ENCODE measurements at places on chromosomes 7 and 10.
A peak's percentile ranks its signal among the peaks of the same experiment; 100 is the strongest.

- no peak overlapping the region for H3K4me3 ChIP-seq
- H3K27me3 ChIP-seq: peaks cover 15% of the 10 kb centered on the region
Measured at GRCh38 chr7:94303695-94304094, 91.0 kb upstream of the COL1A2 start.

DNA sequence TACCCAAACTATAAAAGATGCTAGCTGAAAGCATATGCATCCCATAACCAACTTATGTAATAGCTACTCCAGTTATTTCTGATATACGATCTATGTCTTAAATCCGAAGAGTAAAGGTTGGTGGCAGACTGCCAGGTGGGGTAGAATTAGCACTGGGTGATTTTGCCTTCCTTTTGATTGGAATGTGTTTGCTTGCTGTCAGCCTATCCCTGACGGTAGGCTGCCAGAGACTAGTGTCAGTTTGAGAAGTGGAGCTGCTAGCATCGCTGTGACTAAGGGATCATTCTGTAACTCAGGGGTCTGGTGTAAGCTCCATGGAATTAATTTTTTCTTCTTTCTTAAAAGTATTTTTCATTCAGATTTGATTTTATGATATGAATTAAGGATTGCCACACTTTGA, 9.5 kb upstream of the SEM1 start:
- no peak overlapping the region for H3K4me3 ChIP-seq
- no peak overlapping the region for H3K27ac ChIP-seq
- H3K36me3 ChIP-seq: peaks cover 1% of the 10 kb centered on the region
- no peaks in the 10 kb centered on the region for H3K4me1 ChIP-seq
- H3K27me3 ChIP-seq: peaks cover 49% of the 10 kb centered on the region

- H3K27me3 ChIP-seq: no peaks in the 10 kb centered on the region
- DNase-seq: no peak
- H3K36me3 ChIP-seq: peaks cover 3% of the 10 kb centered on the region
Measured at GRCh38 chr7:47951374-47951773, 3.1 kb upstream of the PKD1L1 start.

GRCh38 chr10:6035101-6035834, 26.9 kb downstream of the IL2RA start:
- H3K36me3 ChIP-seq: peaks cover 84% of the 10 kb centered on the region
- no peaks in the 10 kb centered on the region for H3K27me3 ChIP-seq
- no peak for DNase-seq
- H3K4me1 ChIP-seq: peaks cover 85% of the 10 kb centered on the region
- no peak overlapping the region for H3K27ac ChIP-seq

DNA sequence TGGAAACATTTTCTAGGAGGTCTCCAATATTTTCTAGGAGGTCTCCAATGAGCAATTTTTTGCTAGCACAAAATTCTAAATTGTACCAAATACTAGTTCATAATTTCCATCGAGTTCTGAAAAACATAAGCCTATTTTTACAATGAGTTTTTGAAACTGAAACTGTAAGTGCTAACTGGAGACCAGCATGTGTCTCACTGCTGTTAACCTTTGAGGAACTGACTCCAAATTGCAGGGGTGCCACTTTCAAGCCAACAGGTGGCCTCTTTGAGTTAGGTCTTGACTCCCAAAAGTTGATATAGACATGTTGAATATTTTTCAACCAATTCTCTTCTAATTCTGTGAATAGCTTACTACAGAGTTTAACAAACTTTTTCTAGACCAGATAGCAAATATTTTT, 58.8 kb downstream of the CAV1 start:
- H3K4me1 ChIP-seq: peaks cover 29% of the 10 kb centered on the region
- DNase-seq: peak; percentile 38
- H3K27ac ChIP-seq: no peak overlapping the region
- H3K4me3 ChIP-seq: no peak overlapping the region
- H3K27me3 ChIP-seq: peaks cover 6% of the 10 kb centered on the region
- H3K36me3 ChIP-seq: no peaks in the 10 kb centered on the region
